ENCODE measurements at places on chromosomes 1 and 21. TPM values are rescaled to one million over a fixed set of nuclear protein-coding genes. Genes with fewer than 3 reads are reported as not detected.

DNA sequence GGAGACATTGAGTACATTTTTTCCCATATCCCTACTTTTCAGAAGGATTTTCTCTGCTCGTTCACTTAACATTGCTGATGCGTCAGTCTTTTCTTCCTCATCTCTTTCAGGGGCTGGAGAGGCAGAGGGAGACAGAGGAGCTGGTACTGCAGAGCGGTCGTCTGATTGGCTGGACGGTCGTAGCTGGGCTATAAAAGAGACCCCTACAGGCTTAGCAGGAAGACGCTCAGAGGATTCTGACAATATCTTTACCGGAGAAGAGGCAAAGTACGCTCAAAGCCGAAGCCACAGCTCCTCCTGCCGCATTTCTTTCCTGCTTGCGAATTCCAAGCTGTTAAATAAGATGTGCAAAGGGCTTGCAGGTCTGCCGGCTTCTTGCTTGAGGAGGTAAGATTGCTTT is at the start of gene RGS4:
TSS of gene RGS4 (plus strand) at position 220 of the 400 bp plus-strand sequence. CDS start at position 344, 124 bp downstream.
- DNase-seq: peak; percentile 63

DNA sequence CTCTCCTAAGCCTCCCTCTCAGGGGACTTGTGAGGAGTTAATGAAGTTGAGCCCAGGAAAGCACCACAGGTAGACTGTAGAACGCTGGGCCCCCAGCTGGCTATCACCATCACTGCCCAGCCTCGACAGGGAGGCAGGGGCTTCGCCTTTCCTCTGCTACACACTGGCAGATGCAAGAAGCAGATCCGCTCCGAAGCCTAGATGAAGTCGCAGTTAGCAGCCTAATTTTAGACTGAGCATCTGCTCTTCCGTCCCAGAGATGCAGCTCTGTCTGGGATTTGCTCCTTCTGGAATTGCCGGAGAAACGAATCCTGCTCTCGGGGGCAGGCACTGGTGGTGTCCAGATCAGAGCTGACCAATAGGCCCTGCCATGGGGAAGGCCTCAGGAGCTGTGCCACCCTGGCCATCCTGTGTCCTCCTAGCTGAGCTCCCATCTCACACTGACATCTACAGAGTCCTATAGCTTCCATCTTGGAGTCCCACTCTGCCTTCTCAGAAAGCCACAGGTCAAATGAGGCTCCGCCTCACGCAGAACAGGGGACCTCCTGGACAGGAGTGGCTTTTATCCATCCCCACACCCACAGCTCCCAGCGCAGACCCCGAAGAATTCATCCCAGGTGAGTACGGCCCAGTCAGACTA is 186.8 kb upstream of the EDN2 start:
- no peak for DNase-seq

GRCh38 chr21:37463083-37463801 is 96.7 kb downstream of the DYRK1A start:
- DNase-seq: no peak

DNA sequence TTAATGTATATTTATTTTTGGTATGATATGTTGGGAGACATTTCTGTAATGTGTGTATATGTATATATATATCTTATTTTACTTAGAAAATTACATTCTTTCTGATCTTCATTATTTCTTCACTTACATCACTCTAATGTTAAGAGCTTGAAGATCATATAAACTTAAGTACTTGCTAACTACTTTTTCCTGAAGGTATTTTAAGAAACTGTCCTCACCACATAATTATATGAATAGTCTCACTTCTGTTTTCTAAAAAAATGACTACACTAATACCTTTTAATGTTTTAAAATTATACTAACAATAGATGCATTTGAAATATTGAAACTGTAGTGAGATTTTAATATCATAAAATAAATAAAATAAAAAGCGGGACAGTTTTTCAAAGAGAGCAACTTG is 377.1 kb downstream of the LRRIQ3 start:
- DNase-seq: no peak

GRCh38 chr1:248691567-248692155 is 10.9 kb downstream of the OR14I1 start:
- DNase-seq: no peak

- DNase-seq: no peak
These were observed 994 bp downstream of the RO60 start for GRCh38 chr1:193060406-193060805.

DNA sequence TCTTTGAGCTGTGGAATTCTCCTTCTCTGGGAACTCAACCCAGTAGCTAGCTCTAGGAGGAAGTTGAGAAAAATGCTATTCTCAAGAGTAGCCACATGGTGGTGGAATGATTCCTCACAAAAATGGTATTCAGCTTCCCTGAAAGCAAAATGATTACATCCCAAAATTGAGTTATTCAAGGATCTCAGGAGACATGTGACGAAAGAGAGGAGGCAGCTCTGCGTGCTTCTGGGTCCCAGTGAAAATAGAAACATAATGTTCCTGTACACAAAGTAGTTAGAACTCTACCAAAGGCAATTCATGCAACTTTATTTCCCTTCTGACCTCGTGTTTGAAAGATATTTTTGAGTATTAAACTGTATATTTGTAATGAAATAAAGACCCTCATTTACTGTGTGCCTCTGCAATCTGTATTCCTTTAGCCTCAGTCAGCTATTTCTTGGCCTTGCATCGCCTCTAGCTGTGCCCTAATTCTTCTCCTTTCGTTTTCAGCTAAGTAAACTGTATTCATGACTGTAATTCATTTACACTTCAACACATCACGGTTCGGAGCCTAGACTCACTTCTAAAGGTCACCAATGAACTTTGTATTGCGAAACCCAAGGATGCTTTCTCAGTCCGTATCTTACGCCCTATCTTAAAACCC is 167.3 kb downstream of the FASLG start:
- no peak for DNase-seq

GRCh38 chr1:183073320-183073719 is 50.1 kb downstream of the LAMC1 start:
- DNase-seq: no peak

GRCh38 chr1:2799811-2800663 is 1.5 kb downstream of the TTC34 start:
- no peak for DNase-seq

- no peak for DNase-seq
These were observed 79.7 kb downstream of the RUNX3 start for GRCh38 chr1:24850328-24850920.

DNA sequence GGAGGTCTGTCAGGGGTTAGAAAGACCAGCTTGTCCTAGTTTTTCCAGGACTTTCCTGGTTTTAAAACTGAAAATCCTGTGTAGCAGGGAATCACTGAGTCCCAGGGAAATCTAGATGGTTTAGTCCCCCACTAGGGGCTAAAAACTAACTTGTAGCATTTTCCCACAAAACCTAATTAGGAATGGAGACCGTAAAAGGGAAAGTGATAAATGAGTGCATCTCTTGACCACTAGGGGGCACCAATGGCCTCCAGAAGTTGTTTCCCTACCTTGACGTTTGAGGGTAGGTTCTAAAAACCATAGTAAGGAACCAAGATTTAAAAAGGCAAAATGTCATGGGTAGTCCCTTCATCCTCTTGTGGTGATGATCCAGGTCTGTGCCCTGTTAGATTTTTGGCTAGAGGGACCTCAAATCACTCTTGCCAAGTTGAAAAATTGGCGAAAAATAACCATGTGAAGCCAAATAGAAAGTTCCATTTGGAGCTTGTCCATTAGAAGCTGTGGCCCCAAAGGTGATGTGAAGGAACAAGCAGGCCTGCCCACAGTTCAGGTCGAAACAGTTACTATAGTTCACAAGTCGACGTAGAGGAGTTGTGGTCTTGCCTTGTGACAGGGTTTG is 24.5 kb downstream of the CLIC6 start:
- peak; percentile 55 for DNase-seq

DNA sequence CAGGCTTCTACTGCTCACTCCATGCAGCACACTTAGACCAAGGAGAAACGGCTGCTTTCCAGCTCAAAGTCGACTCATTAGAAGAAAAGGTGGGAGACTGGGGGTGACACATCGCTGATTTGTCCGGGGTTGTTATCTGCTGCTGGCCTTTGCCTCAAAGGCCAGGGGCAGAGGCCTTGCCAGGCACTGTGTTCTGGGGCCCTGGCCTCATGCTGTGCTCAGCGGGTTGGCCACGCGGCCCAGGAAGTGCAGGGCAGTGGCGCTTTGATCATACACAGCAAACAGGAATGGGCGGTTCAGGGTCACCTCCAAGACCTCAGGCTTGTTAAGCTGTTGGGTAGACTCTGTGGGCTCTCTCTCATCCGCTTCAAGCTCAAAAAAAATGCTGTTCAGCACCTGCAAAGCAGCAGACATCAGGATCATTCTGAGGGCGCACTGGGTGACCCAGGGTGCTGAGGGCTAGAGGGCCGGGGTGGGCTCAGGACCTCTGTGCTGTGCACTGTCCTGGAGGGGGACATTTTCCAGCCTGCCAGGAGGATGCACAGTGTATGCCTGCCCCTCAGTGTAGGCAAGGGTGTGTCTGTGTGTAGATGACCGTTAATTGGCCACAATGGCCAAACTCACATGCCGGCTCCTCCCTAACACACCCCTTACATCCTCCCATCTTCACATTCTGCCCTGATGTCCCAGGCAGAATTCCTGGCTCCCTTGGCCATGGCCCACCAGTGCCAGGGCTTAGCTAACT is 10.8 kb downstream of the AGT start:
- no peak for DNase-seq

DNA sequence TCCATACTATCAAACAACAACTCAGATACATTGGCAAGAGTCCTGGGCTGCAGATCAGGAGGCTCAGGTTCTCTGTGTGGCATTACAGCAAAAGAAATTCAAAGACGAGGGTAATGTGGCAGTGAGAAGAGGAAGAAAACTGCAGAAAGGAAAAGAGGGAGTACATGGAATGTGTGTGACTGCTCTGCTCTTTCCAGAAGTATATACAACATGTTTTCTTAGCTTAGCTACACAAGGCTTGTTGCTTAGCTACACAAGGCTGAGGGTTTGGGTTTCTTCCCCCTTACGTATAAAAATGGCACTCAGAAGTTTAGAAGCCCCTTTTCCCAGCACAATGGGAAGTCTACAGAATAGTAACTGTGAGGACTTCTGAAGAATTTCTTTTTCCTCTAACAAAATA is 86.0 kb downstream of the PRRX1 start:
- DNase-seq: no peak

DNA sequence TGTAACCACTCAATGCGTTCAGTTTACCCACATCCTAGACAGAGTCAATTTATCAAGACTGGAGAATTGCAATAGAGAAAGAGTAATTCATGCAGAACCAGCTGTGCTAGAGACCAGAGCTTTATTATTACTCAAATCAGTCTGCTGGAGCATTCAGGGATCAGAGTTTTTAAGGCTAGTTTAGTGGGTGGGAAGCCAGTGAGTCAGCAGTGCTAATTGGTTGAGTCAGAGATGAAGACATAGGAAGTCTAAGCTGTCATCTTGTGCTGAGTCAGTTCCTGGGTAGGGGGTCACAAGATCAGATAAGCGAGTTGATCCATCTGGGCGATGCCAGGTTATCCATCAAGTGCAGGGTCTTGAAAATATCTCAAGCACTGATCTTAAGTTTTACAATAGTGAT is 499.6 kb downstream of the MRPL39 start:
- DNase-seq: no peak

GRCh38 chr1:162040657-162041056 is 17.0 kb upstream of the OLFML2B start:
- no peak for DNase-seq

- no peak for DNase-seq
These were observed 138.9 kb downstream of the SETD4 start for GRCh38 chr21:35921471-35921870.

GRCh38 chr1:221823561-221823960 is 81.7 kb upstream of the DUSP10 start:
- no peak for DNase-seq

DNA sequence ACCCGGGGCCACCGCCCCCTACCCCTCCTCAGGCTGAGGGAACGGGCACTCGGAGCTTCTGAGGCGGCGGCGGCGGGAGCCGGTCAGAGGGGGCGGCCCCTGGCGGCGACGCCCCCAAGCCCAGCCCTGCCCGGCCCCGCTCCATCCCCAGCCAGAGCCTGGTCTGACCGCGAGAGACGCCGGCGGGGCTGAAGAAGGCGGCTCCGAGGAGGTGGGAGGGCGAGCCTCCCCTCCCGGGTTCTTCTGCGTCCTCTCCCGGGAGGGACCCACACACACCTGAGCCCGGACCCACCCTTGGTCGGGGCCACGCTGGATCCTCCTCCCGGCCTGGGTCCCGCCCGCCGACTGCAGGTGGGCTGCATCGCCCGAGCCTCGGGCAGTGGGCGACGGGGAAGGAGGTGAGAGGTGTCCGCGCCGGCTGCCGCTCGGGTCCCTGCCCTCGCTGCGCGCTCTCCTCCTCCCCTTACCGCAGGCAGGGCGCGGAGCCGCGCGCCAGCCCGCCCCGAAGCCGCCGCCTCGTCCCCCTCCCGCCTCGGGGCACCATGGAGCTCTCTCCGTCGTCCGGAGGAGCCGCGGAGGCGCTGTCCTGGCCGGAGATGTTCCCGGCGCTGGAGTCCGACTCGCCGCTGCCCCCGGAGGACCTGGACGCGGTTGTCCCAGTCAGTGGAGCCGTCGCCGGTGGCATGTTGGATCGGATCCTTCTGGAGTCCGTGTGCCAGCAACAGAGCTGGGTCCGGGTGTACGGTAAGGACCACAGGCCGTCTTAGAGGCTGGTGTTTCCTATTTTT is at the start of gene RASAL2:
TSS of gene RASAL2 (plus strand) at position 154 of the 788 bp plus-strand sequence. CDS start at position 543, 389 bp downstream.
- peak; percentile 84 for DNase-seq

Gene FCAMR
- not detected for total RNA-seq

Gene BCL10
- 24.6 TPM for total RNA-seq

Gene TBX15
- 0.42 TPM for total RNA-seq

Gene SHCBP1L
- not detected for total RNA-seq

Gene LRRC53
- total RNA-seq: not detected

Gene CLCA4
- not detected for total RNA-seq

Gene HSPB7
- total RNA-seq: not detected

Gene SPRR4
- not detected for total RNA-seq
